Muscle of arm (tissue), 14 donors: ENCODE measurements at places on chromosomes 5 and 9. TPM values are rescaled to one million over a fixed set of nuclear protein-coding genes. Genes with fewer than 3 reads are reported as not detected.
A peak's percentile ranks its signal among the peaks of the same experiment; 100 is the strongest.

GRCh38 chr5:136212252-136212721 is 19.3 kb upstream of the SMIM32 start:
- DNase-seq, result peak; percentile 52

- DNase-seq, result no peak
These were observed 30.3 kb downstream of the ADAMTS6 start for GRCh38 chr5:65451436-65451835.

DNA sequence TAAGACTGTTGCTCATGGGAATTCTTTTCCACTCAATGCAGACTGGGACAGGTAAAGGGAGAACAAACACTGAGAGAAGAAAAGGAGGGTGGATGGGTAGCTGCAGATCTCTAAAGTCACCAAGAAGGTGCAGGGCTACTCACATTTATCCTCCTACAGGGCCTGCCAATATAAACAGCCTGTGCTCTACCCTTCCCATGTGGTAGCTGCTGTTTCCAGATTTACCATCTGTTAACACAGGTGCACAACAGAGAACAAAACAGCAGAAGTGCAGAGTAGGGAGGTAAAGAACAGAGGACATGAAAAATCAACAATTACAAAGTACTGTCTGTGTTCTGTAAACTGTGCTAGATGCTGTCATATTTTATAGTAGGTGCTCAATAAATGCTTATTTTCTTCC is 26.0 kb downstream of the JAKMIP2 start:
- DNase-seq, result no peak

DNA sequence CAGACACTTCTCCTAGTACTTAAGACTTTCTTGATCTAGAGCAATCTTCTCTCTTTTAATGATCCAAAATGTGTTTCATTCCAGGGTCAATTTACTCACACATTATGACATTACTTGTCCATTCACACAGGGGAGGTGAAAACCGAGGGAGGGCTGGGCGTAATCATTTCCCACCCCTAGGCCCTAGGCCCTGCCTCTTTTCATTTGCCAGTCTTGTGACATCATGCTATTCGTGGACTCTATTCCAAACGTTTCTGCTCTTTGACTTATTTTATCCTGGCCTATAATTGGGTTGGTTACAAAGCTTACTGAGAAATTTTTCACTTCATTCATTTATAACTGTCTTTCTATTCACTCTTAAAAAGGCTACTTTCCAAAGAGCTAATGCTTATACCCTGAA is 2.4 kb downstream of the DCAF12 start:
- no peak for DNase-seq

The FOXD4L6 gene
- polyA plus RNA-seq, result not detected

DNA sequence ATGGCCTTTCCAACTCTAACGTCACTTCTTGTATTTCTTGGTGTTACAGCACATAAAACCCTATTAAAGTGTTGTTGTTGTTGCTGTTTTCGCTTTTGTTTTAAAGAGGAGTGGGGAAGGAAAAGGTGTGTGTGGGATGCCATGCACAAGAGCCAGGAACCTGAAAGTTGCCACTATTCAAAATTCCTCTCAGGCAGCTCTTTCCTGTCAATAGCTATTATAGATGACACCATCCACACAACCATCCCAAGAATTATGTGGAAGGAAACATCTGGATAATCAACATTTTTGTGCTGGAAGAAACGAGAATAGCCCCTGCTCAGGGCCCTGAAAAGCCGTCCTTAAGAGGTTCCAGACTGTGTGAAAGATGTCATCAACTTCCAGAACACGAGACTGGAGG is 79.3 kb downstream of the SHB start:
- DNase-seq, result no peak
